ENCODE measurements at places on chromosomes 4 and X.

DNA sequence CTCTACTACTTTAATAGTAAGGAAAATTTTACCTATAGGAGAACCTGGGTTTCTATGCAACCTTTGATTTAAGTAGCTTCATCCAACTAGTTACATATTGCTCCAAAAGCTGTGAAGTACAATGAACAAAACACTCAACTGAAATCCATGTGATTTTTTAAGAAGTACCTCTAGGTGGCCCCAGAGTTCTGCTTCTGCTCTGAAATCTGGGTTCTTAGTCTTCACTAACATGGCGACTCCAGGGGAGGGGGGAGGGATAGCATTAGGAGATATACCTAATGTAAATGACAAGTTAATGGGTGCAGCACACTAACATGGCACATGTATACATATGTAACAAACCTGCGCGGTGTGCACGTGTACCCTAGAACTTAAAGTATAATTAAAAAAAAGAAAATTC lies 73.4 kb upstream of the MAGEB2 start:
- no peak for DNase-seq

GRCh38 chr4:5009796-5010195 lies 9.5 kb downstream of the CYTL1 start:
- DNase-seq: no peak

DNA sequence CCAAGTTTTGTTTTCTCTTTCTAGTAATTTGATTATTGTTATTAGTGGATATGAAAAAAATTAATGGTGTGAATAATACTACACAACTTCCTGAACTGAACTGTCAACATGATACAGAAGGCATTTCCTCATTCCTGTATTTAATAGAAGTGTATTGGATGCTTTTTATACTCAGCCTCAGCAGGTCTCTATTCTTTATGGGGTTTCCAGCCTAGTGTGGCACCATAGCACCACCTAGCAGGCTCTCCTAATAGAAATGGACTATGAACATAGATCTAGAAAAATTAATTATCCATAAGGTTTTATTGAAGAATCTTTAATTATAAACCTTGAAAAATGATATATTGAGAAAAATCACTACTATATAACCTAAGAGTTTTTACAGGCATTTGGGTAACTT lies 52.4 kb downstream of the GLRB start:
- no peak for DNase-seq

- no peak for DNase-seq
Observed at GRCh38 chr4:140135529-140136088, 18.4 kb downstream of the MAML3 start.

DNA sequence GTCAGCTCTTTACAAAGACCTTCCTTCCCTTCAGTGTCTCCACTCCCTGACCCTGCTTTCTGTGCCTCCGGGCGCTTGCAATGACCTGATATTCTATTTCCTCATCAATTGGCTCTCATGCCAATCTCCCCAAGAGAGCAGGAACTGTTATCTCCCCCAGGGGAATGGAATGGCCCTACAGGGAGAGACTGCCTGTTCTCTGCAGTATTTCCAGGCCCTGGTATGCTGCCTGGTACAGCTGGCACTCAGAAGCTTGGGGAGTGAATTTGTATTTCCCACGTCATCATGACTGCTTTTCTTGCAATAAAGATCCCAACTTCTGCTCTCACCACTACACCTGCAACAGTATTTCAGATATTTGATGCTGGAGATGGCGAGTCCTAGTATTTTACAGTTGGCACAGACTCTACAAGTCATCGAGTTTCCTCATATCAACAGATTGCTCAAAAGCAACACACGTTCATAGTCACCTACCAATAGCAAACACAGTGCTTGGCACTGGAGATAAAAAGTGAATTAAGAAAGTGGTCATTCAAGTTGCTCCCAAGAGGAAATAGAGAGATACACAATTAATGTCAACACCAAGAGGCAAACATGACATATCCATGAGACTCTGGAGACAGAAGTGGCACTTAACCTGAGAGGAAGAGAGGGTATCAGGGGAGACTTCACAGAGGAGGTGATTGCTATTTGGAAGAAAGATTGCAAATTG lies 90.5 kb upstream of the EGFL6 start:
- no peak for DNase-seq

GRCh38 chr4:87947381-87948160 lies 27.9 kb upstream of the SPP1 start:
- DNase-seq: no peak

- no peak for DNase-seq
Observed at GRCh38 chrX:113009029-113009428, 168.4 kb upstream of the AMOT start.

- no peak for DNase-seq
Observed at GRCh38 chrX:3780564-3780963, 67.1 kb upstream of the PRKX start.

- no peak for DNase-seq
Observed at GRCh38 chr4:33722254-33722653, 2522.1 kb downstream of the ARAP2 start.

- no peak for DNase-seq
Observed at GRCh38 chr4:174398728-174399127, 115.0 kb downstream of the CEP44 start.

DNA sequence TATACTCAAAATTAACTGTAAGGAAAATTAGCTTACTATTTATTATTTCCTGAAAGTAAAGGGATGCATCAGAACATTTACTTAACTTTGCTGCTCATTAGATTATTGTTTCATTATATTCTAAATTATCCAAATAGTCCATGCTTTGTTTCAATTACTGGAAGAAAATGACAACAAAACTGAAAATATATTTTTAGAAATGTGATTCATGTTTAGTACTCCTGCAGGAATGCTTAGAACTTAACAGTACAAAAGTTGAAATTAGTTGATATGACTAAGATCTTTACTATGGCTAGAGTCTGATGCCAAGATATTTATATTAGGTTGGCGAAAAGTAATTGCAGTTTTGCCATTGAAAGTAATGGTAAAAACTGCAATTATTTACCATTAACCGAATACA lies 660.5 kb upstream of the PABPC4L start:
- no peak for DNase-seq

DNA sequence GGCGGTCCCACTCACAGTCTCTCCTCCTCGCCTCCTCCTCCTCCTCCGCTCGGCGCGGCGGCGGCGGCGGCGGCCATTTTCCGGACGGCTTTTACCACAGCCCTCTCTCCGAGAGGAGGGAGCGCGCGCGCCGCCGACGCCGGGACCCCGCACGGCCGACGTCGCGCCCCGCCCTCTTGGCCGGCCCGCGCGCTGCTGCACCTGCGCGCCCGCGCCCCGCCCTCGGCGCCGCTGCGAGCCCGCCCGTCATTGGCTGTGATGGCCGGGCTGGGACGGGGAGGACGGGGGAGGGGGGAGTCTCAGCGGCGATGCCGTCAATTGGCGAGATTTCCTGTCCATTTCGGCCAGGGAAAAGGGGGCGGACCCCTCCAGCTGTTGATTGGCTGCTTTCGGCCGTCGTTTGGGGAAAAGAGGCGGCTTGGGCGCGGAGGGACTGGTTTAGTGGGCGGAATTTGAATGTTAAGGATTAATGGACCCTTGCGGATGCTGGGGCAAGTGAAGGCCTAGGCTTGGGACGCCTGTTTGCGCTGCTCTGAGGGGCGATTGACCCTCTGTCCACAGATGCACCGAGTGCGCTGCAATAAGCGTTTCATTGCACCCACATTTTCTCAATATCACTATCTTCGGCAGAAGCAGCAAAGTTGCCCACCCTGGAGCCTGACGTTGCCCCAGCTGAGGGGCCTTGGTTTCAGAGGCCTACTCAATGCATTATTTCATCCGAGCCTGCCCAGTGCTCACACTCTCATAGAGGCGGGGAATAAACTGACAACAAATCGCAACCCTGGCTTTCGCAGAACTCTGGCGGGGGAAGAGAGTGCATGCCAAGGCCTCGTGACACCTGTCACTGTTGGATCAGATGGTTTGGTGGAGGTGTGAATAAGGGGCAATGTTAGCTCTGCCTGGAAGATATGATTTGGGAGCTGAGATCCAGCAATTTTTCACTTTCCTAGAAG lies at the start of gene MECP2:
Gene MECP2, minus strand, starts transcription at position 129 of the 953 bp plus-strand sequence.
- peak; percentile 87 for DNase-seq

- DNase-seq: no peak
Observed at GRCh38 chr4:118811832-118812231, 24.1 kb downstream of the SEC24D start.
